ENCODE measurements at places on chromosomes 3 and 15.

DNA sequence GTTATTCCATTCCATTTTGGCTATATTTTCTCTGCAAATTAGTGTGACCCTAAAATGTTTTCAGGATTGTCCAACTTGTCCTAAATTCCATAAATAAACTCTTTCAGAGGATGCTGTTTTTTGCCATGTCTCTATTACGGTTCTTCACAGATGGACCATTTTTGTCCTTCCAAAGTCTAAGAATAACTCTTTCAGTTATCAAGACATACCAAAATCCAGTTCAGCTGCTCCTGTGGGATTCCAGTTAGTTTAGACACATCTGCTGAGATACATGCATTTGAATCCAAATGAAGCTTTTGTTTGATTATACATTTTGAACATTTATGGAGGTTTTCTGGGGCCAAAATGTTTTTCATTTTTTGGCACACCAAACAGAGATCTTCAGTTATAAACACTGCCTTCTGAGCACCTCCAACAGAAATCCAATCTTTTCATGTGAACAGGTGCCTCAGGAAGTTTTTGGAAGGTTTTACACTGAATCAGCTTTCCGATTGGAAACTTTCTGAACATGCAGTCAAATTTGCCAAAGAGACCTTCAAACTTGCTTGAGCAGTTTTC, 80.7 kb downstream of the TIGIT start:
- DNase-seq = no peak

DNA sequence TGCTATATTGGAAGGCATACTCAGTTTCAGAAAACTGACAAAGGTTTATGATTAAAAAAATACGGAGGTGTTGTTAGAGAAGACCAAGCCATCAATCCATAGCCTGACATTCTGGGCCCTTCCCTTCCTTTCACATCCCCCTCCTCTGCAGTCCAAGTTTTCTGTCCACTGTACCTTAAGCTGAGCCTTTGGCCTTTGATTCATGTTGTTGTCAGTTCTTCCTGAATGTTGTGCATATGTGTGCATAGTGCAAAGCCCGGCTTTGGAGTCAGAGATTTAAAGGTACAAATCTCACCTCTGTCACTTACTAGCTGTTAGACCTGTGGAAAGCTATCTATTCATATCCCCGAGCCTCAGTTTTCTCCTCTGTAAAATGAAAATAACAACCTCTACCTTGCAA, 104.9 kb upstream of the AGBL1 start:
- no peak for DNase-seq

DNA sequence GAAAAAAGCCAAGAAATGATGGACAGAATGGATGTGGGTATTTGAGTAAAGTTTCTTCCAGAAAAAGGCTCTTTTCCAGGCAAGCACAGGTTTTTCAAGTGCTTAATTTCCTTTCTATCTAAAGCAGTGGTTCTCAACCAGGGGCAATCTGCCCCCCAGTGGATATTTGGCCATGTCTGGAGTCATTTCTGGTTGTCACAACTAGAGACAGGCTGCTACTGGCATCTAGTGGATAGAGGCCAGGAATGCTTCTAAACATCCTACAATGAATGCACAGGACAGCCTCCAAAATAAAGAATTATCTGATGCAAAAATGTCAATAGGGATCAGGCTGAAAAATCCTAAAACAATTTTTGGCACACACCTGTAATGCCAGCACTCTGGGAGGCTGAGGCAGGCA, 23.9 kb downstream of the SEC22C start:
- DNase-seq = no peak

DNA sequence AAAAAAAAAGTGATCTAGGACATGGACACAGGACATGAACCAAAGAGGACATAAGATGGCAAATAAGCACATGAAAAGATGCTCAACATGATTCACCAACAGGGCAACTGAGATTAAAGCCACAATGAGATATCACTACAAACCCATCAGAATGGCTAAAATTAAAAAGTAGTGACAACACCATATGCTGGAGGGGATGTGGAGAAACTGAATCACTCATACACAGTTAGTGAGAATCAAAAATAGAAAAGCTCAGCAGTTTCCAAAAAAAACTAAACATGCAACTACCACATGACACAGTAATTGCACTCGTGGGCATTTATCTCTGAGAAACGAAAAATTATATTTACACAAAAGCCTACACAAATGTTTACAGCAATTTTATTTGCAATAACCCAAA, 27.9 kb upstream of the ACKR4 start:
- no peak for DNase-seq

GRCh38 chr3:172009803-172010202, 29.6 kb upstream of the FNDC3B start:
- no peak for DNase-seq

DNA sequence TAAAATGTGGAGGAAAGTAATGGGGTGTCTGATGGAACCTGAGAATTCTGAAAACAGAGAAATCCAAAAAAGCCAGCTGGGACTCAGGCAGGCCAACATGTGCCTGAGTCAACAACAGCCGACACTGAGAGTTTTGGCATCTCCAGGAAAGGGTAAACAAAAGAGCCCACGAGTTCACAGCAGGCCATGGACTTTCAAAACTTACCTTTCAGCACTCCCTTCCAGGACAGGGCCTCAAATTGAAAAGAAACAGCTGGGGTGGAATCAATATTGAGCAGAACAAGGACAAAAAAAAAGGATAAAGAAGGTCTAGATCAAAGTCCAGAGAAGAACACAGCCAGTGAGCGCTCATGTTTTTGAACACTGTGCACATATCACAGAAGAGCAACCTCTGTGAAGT, 735.4 kb upstream of the GRM7 start:
- no peak for DNase-seq

GRCh38 chr3:46888705-46889104, 11.2 kb downstream of the PTH1R start:
- no peak for DNase-seq
